ENCODE measurements at places on chromosomes 3 and 15.
A peak's percentile ranks its signal among the peaks of the same experiment; 100 is the strongest.

DNA sequence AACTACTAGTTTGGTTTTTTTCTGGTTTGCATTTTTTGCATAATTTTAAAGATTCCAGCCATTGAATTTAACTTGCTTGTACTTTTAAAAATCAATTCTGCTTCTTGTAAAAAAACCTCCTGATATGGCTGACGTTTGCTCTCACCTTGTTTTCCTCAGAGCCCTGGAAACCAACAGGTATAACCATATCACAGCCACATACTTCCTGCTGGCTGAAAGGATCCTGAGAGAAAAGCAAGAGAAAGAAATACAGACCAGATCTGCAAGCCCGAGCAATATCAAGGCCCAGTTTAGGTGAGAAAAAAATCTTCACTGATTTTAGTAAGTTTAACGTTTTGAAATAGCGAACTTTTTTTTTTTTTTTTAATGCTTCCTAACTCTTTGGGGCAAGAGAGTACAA lies 56.8 kb downstream of the SNRK start:
- no peak for DNase-seq

GRCh38 chr3:157785102-157785826 lies 282.0 kb upstream of the VEPH1 start:
- peak; percentile 89 for DNase-seq

DNA sequence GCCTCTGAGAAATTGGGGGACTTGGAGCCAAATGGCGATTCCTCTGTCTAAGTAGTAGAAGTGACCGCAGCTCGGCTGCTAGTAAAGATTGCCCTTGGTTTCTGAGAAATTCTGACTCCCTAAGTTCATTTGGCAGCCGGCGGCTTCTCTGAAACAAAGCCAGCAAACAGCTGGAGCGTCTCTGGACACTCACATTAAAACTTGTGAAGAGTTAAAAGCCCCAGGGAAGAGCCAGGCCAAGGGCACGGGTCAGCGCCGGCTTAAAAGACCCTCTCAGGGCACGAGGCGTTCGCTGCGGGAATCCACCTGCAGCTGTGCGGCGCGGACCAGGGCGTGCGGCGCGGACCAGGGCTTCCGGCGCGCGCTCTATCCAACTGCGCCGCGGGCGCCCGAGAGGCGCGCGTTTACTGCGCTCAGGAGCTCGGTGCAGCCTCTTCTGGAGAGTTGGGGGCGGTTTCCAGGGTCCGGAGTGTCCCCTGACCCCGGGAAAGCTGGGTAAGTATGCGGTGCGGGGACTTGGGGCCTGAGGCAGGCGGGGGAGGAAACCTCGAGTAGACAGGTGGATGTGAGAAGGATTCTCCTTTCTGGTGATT lies at the start of gene COL6A5:
TSS of gene COL6A5 (plus strand) at position 186 of the 593 bp plus-strand sequence. CDS start 27,967 bp downstream, outside the sequence.
- DNase-seq, result no peak

DNA sequence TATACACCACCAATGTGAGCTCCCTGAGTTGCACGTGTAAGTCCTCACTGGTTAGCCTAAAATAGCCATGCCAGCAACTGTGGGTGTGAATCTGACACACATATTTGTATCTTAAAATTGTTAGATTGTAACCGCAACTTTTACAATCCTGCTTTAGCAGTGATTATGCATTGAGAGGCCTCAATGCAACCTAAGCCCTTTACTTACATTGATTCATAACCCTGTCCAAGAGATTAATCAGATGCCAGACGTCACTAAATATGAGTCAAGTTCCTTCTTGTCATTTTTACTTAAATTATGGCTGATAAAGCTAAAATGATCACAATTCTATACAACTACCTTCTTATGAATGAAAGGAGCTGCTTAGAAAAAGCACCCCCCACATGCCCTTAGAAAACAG lies 46.9 kb downstream of the IL17RD start:
- DNase-seq, result no peak

- peak; percentile 62 for DNase-seq
Measured at GRCh38 chr3:62876064-62876463, 848 bp upstream of the CADPS start.

DNA sequence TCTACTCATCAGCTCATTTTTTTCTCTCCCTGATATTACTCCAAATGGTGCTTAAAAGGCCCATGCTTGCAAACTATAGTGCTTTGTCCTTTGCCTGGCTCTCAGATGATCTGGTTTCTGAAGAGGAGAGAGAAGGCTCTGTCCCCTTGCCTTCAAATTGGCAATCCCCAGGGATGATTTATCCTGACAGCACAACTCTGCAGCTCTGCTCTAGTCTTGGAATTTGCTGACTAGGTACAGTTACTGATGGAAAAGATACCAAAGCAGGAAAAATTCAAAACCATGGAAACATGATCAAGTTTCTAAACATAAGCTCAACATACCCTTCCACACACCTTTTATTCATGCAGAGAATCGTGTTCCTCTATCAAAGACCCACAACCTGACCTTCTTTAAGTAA lies 106.7 kb upstream of the CADPS start:
- no peak for DNase-seq

DNA sequence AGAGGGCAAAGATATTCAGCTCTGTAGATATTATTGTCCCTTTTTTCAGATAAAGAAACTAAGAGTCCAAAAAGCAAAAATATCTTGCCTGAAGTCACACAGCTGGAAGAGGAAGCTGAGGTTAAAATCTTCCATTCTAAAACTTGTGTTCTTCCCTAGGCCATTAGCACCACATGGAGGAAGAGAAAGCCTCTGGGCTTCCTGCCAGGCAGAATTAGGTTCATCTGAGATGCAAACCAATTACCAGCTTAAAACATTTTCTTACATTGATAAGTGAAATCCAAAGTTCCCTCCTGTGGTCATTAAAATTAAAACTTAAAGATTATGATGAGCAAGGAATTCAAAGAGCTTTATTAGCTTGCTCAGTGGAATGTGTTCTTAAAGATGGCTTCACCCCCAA lies 235.3 kb upstream of the SETMAR start:
- no peak for DNase-seq

DNA sequence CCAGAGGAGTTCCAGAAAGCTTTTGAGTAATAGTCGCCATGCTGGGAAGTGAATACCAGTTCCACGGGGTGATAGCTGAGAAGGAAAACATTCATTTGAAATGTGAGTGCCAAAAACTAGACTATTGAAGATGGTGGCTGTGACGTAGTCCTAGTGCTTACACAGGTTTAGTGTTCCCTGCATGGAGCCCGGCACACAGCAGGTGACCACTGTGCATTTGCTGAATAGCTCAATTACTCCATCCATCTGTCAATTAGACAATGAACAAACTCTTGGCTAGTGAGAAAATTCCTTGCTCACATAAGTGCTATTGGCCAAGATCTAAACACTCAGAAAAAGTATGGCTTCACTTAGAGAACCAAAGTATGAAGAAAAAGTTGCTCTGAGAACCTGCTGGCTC lies 448.1 kb upstream of the WNT5A start:
- DNase-seq, result no peak

DNA sequence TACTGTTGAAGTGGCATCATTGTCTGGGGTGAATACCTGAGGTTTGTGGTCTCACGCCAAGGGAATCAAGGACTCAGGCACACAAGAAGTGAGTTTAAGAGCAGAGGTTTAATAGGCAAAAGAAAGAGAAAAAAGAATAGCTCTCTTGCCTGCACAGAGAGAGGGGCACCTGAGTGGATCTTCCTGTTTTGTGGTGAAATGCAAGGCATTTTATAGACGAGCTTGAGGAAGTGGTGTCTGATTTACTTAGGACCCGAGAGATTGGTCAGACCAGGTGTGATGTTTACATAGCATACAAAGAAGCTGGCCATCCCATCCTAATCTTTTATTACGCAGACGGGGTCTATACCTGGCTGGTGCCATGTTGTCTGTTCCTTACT lies 13.2 kb downstream of the CCR5 start:
- no peak for DNase-seq

DNA sequence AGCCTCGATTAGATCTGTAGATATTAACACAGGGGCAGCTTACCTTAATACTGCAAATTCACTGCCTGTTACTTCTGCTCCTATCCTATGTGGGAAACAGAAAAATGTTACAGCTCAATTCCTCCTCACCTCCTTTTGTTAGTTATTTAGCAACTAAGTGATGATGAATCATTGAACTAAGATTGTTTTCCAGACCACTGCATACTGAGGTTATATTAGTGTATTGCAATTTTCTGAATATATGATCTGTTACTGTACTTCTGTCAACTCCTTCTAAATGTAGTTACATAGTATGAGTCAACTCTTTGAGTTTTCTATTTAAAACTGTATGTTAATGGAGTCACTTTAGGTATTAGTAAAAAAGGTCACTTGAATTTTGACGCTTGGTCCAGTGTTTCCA lies 331.5 kb upstream of the SLCO3A1 start:
- peak; percentile 88 for DNase-seq

Data from fibroblast of skin of right quadriceps (primary cell).